Activated CD4-positive, alpha-beta T cell treated with anti-CD3 and anti-CD28 coated beads for 24 hours (primary cell): ENCODE measurements at places on chromosomes 6 and 20.

DNA sequence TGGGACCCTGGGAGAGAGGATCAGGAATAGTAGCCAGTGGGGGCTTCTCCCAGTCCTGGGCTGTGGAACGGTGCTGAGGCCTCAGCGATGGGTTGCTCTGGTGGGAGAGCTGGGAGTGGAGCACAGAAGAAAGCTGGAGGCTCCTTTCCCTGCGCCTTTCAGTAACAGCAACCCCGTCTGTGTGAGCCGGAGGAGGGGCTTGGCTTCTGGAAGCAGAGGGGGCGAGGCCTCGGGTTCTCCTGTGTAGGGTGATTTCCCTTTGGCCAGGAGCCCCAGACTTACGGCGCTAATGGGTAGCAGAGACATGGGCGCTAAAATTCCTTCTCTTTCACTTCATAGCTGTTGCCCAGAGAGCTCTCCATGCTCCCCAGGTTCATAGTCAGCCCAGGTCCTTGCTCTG lies 55.0 kb downstream of the DAAM2 start:
- no peak for DNase-seq

GRCh38 chr6:88168362-88168761 lies 2.2 kb upstream of the CNR1 start:
- DNase-seq: no peak

GRCh38 chr6:167027772-167028171 lies 28.6 kb downstream of the CEP43 start:
- no peak for DNase-seq

DNA sequence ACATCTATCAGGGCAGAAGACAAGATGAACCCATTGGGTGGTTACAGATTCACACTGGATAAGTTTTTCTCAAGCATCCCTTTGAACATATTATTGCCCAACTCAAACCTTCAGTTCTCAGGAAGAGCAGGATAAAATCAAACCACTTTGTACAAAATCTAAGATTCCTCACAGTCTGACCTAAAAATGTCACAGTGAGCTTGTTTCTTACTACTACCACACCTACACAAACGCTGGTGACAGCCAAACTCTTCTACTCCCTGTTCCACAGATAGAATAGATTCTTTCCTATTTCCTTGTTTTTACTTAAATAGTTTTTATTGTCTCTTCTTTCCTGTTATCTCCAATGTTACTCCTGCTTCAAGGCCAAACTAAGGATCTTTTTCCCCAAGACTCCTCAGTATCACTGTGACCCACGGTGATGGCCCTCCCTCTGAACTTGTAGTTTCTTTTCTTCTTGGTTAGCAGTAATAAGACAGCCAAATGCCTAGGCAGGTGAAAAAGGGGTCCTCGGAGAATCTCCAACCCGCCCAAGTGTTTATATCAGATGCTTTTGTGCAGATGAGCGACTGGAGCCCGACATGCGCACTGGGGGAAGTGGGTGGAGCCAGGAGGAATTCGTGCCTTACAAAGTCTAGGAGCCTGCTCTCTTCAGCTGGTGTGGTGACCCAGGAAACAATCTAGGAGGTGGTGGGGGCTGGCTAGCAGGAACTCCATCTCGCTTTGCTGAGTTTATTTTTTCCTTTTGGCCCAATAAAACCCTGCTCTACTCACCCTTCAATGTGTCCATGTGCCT lies 53.4 kb downstream of the SEL1L2 start:
- no peak for DNase-seq

- DNase-seq: no peak
Measured at GRCh38 chr20:62659488-62660239, 17.4 kb downstream of the SLCO4A1 start.

- DNase-seq: no peak
Measured at GRCh38 chr6:36345681-36346466, 9.2 kb upstream of the BNIP5 start.

GRCh38 chr6:52536424-52536916 lies 40.4 kb downstream of the TRAM2 start:
- no peak for DNase-seq

DNA sequence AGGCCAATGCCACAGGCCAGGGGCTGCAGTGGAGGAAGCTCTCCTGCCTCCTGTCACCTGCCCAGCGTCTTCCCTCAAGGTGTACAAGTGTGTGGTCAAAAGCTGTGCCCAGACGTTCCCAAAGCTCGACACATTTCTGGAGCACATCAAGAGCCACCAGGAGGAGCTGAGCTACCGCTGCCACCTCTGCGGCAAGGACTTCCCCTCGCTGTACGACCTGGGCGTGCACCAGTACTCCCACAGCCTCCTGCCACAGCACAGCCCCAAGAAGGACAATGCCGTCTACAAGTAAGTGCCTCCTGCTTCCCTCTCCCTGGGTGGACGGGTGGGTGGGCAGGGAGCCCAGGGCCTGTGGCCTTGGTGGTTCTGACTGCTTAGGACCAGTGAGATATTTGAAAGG lies 38.2 kb downstream of the ZNF341 start:
- no peak for DNase-seq

- DNase-seq: no peak
Measured at GRCh38 chr6:63504777-63505384, 67.4 kb upstream of the LOC128125822 start.

DNA sequence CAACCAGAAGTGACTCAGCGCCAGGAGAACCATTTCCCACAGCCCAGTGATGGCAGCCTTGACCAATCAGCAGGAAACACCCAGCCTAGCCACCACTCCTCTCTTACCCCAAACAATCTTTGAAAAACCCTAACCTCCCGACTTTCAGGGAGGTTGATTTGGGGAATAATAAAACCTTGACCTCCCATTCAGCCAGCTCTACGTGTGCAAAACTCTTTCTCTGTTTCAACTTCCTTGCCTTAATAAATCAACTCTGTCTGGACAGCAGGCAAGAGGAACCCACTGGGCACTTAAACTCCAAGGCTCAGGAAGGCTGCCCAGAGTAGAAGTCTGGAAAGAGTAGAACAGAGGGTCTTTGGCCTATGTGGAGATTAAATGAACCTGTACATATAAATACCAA lies 35.0 kb downstream of the SERPINB1 start:
- DNase-seq: no peak
